ENCODE measurements at places on chromosomes 7 and 10.

GRCh38 chr7:142992427-142992826 is 30.3 kb upstream of the KEL start:
- DNase-seq, result no peak

- DNase-seq, result no peak
These were observed 55.1 kb downstream of the IFIT5 start for GRCh38 chr10:89469517-89469916.

DNA sequence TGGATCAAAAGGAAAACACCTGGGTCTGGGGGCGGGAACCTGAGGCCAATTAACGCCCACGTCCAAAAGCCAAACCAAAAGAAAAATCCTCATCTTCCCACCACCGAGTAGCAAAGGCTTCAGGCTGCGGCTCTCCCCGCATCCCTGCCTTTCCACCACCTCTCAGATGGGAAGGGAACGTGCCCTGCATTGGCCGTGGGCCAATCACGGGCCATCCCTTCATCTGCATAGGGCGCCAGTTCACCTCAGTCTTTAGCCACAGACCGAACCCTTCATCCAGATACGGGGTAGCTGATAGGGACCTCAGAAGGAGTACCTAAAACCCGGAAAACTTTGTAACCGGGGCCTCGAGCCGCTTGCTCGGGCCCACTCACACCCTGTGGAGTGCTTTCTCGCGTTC is 626 bp downstream of the PRPF18 start:
- DNase-seq, result peak; percentile 7

- no peak for DNase-seq
These were observed 253.2 kb upstream of the SEMA3A start for GRCh38 chr7:84447636-84448293.

- DNase-seq, result no peak
These were observed 132.7 kb downstream of the PRPF18 start for GRCh38 chr10:13719425-13719824.

GRCh38 chr10:59258890-59259289 is 82.4 kb downstream of the PHYHIPL start:
- DNase-seq, result no peak

GRCh38 chr7:135683609-135684008 is 21.3 kb downstream of the STMP1 start:
- DNase-seq, result no peak

GRCh38 chr7:35680403-35681013 is 14.4 kb downstream of the HERPUD2 start:
- DNase-seq, result peak; percentile 32

DNA sequence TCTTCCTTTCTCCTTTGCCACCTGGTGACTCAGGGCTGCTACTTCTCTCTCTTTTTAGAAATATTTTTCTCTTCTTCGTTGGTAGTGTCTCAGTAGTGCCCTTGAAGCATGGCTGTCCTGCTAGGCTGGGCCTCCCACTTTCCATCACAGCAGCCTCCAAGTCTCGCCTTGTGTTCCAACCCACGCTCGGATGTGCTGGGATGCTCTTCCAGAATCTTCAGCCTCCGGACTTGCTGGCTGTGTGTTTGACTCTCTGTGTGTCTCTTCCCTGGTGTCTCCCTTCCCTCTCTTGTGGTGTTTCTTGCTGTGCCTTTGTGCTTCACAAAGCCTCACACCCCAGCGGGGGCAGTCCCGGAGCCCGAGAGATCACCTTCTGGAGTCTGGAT is 100.5 kb downstream of the INPP5A start:
- DNase-seq, result no peak

- no peak for DNase-seq
These were observed 50.8 kb downstream of the ALOX5 start for GRCh38 chr10:45424668-45425404.
